ENCODE measurements at places on chromosomes 11 and 22. TPM values are rescaled to one million over a fixed set of nuclear protein-coding genes. Genes with fewer than 3 reads are reported as not detected.

Gene LRP4
- 3.2 TPM for total RNA-seq

Gene CLTCL1
- 8.4 TPM for total RNA-seq

Gene OR2D2
- 0.09 TPM for total RNA-seq

Gene TRIM51
- not detected for total RNA-seq

Gene TREH
- total RNA-seq = under 0.01 TPM

Gene TEX12
- total RNA-seq = 0.16 TPM

Gene TUB
- total RNA-seq = 7.6 TPM

Gene FOXRED1
- 11.8 TPM for total RNA-seq

Gene SMIM35
- total RNA-seq = not detected

Gene PACS1
- total RNA-seq = 39.4 TPM

Gene FAM180B
- total RNA-seq = 0.09 TPM

Gene FOLR1
- not detected for total RNA-seq

Gene NRXN2
- 1.0 TPM for total RNA-seq

Gene ASCL3
- total RNA-seq = not detected

Gene ADM2
- total RNA-seq = 0.16 TPM
